ENCODE measurements at places on chromosomes 3 and 15.

GRCh38 chr3:47412842-47413520 lies 32.2 kb downstream of the PTPN23 start:
- DNase-seq: no peak

DNA sequence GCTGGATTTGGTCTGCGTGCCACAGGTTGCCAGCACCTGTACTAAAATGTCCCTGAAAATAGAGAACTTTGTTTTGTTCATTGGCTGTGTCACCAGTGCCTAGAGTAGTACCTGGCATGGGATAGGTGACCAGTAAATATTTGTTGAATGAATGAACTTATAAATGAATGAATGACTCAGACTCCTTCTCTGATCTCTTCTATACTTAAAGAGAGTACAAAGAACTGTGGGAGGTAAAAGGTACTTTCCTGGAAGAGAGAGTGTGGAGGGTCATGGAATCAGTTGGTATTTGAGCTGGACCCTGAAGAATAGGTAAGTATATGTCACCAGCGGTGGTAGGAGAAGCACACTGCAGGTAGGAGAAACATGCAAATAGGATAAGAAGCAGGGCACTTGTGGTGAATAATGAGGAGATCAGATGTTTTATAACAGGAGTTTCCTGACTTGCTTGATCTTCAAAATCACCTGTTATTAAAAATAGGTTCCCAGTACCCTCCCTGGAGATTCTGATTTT lies 149.4 kb downstream of the LPP start:
- DNase-seq: no peak

DNA sequence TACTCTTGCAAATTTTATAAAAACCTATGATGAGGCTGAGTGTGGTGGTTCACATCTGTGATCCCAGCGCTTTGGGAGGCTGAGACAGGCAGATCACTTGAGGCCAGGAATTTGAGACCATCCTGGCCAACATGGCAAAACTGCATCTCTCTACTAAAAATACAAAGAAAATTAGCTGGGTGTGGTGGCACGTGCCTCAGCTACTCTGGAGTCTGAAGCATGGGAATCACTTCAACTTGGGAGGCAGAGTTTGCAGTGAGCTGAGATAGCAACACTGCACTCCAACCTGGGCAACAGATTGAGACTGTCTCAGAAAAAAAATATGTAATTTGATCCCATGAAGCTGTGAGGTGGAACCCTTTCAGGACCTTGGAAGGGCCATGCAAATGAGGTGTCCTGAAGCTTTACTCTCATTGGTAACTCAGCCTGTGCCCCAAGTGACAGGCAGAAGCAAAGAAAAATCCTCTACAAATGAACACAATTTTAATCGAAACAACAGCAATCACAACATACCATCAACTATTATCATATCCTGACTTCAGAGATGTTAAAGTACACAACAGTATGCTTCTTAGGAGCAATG lies 84.6 kb upstream of the CDV3 start:
- DNase-seq: no peak

- DNase-seq: no peak
Observed at GRCh38 chr3:46091046-46091445, 63.8 kb upstream of the XCR1 start.

Data from eye (tissue), 1 donor.